ENCODE measurements at places on chromosomes 6 and 20.

DNA sequence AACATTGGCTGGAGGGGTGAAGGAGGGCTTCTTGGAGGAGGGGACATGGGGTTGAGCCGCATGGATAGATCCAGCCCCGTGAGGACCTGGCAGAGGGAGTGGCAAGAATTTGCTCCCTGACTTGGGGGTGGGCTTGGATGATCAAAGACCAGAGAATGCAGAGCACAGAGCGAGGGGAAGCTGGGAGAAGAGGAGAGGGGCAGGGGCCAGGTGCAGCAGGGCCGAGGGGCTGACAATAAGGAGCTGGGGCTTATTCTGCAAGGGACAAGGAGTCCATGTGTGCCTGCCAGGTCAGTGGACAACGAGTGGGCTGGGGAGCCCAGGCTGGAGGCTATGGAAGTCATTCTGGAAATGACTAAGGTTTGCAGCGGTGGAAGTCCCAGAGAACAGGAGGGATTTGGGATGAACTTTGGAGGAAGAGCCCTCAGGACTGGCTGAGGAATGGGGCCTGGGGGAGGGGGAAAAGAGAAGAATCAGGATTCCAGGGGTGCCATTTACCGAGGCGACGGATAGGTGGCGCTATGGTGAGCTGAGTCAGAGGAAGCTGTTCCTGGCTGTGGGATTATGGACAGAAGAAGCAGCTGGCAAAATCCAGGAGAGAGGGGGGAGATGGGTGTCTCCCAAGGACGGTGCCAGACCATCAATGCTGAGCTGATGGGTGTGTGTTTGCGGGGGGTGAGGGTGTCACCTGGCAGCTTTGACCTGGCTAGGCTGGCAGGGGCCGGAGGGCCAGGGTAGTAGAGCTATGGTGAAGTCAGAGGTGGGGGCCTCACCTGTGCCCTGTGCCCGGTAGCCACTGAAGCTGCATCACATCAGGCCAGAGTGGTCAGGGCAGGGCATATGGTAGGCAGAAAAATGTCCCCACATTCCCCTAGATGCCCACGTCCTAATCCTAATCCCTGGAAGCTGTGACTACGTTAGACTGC is 7.8 kb downstream of the KCNG1 start:
- no peak for DNase-seq

DNA sequence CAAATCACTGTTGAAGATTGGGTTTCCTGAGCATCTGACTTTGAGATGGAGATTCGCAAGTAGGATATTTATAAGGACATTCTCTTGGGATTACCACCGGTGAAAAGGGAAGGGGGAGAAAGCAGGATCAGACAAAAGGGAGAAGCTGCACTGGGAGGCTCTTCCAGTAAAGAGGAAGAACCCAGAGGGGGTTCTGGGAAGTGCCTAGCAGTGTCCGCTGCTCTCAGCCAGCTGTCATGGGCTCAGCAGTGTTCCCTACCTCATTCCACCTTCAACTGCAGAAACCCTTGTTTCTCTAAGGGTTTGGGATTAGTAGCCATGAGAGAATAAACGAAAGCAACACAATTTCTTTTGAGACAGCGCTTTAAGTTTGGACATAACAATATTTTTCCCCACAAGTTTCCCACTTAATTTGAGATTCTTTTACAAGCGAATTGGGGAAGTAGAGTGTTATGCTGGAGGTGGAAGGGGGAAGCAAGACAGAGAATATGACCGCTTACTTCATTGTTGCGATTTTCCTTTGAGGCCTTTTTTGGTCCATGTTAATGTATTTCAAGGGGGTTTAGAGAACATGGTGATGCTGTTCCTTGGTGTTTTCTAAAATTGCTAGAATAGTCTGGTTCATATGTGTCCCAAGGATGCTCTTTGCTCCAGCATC is 154.5 kb upstream of the SCGN start:
- no peak for DNase-seq

DNA sequence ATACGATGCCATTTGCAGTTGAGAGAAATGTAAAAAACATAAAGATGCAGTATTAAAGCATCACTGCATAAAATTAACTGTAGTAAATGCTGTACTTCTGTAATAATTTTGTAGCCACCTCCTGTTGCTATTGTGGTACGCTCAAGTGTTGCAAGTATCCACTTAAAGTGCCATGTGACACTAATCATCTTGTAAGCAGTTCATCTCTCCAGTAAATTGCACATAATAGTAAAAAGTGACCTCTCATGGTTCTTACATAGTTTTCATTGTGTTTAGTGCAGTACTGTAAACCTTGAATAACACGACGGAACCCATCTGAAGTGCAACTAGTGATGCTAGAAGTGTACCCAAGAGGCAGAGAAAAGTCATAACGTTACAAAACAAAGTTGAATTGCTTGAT is 190.1 kb upstream of the VGLL2 start:
- DNase-seq, result no peak

- DNase-seq, result no peak
These were observed 969.2 kb upstream of the SLC35B3 start for GRCh38 chr6:9404351-9405146.

DNA sequence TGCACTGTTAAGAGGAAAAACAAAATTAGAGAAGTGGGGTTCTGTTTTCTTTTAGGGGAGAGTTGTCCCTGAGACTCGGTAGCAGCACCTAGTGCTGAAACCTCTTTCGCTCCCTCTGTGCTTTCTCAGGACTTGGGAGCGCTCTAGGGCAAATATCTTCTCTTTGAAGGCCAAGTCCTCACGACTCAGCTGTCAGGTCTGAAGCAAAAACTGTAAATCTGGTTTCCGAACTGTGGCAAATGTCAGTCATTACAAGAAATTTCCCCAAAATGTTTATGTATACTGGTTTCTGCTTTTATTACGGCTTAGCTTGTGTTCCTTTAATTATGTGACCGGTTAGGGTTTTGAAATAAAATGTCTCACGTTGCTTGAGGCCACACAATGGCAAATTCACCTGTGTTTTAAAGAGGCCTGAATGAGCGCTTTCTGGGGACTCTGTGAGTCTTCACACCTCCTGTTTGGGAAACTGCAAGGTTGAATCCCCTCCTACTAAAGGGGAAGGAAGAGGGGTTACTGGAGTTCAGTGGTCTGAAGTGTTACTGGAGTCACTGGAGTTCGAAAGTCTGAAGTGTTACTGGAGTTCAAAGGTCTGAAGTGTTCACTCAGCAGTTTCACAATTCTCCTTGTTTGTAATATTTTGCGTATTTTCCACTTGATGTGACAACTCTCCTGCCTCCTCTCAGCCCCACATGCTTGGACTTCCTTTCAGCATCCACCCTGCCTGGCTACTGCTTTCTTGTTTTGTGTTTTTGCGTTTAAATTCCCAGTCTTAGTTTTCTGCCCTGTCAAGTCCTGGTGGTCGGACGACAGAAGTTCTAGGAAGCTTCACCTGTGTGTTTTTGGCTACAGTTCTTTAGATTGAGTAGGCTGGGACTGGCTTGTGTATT is 1.6 kb downstream of the SMPDL3A start:
- no peak for DNase-seq

GRCh38 chr6:53831936-53832660 is 37.3 kb downstream of the LRRC1 start:
- no peak for DNase-seq

DNA sequence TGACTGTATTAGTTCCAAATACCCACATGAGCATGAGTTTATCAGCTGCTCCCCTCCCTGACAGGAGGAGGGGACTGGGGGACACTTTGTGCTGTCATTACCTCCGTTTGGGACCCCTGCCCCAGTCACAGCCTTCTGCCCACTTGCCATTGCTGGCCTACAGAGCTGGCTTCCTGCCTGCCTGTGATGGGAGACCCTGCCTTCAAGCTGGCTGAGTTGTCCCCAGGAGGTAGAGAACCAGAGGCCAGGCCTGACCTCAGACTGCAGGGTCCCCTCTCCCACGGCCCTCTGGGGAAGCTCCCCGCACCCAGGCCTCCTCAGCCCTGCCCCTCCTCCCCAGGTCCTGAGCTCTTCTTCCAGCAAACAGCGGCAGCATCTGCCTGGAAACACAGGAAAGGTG is 105.5 kb downstream of the JPH2 start:
- no peak for DNase-seq

GRCh38 chr6:110448846-110449540 is 27.4 kb downstream of the SLC22A16 start:
- DNase-seq, result no peak

DNA sequence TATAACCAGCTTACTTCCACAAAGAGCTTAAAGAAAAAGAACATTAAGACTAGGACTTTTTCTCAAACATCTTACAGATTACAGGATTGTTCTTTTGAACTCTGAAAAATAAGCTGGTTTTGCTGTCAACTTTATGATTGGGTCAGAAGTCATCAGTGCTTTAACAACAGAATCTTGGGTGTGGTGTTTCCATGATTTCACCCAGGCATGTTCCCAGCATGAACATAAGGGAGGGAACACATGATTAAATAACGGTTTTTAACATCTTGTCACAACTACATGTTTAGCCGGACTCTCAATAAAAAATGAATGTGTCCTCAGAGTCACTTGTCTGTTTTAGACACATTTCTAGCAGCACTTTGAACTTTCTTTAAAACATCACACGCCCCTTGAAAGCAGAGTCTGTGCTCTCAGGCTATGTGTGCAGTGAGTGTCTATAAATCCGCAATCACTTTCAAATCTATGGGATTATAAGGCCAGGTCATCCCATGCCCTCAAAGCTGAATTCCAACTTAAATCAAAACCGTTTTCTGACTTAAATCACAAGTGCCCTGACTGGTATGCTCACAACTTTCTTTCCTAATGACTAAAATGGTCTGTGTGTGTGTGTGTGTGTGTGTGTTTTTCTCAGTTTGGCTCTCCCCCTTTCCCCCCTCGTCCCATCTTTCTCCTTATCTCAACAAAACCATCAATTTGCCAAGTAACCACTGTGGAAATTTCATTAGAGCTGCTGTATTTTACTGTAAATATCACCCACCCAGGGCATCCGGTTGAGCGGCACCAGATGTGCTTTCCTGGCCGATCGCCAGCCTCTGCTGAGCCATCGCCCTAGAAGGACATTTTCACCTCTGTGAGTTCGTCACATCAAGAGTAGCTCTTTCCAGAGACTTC is 216.8 kb upstream of the DTNBP1 start:
- DNase-seq, result no peak

DNA sequence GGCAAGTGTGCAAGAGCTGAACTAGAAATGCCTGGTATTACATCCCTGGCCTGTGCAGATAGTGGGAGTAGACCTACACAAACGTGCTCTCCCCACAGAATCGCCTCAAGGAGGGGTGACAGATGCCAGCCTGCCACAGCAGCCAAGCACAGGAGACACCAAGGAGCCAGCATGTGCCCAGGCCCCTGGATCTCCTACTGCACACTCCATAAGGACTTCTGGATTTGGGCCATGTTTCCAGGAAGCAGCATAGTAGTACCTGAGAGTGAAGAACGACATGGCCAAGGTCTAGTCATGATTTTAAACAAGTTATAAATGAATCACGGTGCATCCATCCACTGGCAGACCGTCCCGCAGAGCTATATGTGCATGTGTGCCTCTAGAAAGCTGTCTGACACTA is 232.2 kb downstream of the SYNDIG1 start:
- DNase-seq, result no peak

DNA sequence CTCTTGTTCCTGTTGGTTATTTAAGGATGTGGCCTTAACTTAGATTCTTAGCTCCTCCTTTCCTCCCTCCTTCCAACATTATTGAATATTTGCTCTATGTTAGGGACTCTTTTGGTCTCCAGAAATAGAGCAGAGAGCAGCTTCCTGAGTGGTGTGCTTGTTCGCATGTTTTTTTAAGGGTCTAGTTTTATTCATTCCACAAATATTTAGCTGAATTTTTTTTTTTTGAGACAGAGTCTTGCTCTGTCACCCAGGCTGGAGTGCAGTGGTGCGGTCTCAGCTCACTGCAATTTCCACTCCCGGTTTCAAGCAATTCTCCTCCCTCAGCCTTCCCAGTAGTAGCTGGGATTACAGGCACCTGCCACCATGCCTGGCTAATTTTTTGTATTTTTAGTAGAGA is 169.2 kb downstream of the ZFAND3 start:
- DNase-seq, result no peak

DNA sequence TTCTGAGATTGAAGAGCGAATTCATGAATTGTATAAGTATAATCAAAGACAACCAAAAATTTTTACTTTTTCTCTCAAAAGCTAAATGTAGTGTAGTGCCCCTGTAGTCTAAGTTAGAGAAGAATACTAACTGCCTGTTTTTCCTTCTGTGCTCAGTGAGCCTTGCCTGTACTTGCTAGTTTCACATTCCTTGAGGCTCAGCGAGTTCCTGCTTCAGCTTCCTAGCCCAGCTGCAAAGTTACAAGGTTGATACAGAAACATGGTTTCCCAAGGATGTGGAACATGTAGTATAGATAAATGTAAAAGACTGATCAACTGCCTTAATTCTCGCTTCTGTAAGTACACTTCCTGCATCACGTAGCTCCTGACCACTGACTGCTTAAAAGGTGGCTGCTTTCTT is 33.1 kb upstream of the SEC63 start:
- DNase-seq, result no peak

- no peak for DNase-seq
These were observed 96.6 kb downstream of the HAO1 start for GRCh38 chr20:7843613-7844012.

DNA sequence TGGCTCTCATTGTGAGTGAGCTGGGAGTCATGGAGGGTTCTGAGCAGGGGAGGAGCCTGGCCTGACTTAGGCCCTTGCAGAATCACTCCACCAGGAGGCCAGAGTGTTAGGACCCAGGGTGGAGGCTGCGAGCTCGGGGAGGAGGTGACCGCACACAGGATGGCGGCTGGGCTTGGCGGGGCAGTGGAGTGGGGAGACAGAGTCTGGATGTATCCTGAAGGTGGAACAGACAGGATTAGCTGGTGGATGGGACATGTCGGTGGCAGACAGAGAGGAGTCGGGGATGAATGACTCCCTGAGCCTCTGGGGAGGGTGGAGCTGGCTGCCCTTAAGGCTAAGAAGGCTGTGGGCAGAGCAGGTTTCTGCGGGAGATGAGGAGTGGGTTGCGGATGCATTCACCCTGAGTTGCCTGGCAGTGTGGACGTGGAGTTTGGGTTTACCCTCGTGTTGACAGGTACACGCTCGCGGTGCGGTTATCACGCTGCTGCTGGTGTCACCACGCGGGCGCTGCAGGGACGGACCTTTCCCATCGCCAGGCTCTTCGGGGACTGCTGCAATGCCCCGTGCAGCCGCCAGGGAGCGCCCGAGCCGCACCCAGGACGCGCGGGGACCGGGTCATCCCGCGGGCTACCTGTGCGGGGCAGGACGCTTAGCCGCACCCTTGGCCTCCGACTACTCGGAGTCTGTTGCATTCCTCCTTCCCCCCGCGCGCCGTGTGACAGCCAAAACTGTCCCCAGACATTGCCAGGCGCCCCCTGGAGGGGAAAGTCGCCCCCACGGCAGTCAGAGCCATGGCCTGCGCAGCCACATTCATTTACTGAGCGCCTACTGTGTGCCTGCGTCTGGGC is 43.0 kb upstream of the PTGIS start:
- no peak for DNase-seq

DNA sequence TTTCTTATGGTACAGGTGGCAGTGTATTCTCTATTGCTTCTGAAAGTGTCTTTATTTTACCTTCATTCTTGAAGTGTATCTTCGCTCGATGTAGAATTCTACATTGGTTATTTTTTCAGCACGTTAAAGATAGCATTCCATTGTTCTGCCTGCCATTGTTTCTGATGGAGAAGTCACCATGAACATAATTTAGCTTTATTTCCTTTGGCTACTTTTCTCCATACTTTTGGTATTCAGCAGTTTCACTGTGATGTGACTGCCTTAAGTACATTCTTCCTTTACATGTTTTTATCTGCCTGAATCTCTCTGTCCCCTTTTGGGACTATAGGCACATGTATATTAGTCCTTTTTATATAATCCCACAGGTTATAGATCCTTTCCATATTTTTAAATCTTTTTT is 19.0 kb downstream of the ZNF133 start:
- no peak for DNase-seq
